ENCODE measurements at places on chromosomes 12 and 14. TPM values are rescaled to one million over a fixed set of nuclear protein-coding genes. Genes with fewer than 3 reads are reported as not detected.

DNA sequence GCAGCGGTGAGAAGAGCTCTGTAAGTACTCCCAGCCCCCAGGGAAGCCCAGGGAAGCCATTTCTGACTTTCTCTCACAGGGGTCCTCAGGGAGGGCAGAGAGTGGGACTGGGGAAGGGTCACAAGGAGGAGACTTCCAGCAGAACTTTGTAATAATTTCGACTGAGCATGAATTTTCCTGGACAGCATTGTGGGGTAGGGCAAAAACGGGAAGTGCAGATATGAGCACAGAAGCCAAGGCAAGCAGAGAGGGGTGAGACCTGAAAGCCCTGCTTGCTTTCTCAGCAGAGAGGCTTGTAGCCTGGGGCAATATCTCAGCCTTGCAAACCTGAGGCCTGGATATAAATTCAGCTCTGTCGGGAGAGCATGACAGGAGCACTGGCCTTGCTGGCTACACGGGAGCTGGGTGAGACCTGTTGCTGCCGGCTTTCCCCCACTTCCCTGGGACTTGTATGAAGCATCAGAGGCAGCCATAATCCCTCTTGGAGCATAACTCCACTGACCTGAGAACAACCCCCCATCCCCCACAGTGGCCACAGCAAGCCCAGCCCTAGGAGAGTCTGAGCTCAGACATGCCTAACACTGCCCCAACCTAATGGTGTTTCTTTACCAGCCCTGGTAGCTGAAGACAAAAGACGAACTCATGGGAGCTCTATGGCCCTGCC is 9.8 kb upstream of the IQSEC3 start:
- DNase-seq = no peak

DNA sequence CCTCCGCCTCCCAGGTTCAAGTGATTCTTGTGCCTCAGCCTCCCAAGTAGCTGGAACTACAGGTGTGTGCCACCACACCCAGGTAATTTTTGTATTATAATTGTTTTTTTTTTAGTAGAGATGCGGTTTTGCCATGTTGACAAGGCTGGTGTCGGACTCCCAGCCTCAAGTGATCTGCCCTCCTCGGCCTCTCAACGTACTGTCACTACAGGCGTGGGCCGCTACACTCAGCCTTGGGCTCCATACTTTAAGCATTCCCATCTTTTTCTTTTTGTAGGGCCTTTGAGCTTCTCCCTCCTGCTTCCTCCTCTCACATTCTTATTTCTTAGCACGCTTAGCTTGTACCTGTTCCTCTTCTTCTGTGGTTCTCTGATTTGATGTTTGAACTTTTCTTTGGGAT is 62.8 kb downstream of the SERPINA3 start:
- DNase-seq = no peak

- DNase-seq = peak; percentile 68
Measured at GRCh38 chr12:108839890-108840230, 17.5 kb downstream of the SSH1 start.

- no peak for DNase-seq
Measured at GRCh38 chr14:90555126-90556011, 158.5 kb downstream of the CALM1 start.

GRCh38 chr12:123572391-123572790 is 12.0 kb upstream of the TMED2 start:
- DNase-seq = no peak

GRCh38 chr12:42660117-42660516 is 70.6 kb upstream of the PRICKLE1 start:
- no peak for DNase-seq

- DNase-seq = no peak
Measured at GRCh38 chr12:20443255-20443654, 74.9 kb downstream of the PDE3A start.

DNA sequence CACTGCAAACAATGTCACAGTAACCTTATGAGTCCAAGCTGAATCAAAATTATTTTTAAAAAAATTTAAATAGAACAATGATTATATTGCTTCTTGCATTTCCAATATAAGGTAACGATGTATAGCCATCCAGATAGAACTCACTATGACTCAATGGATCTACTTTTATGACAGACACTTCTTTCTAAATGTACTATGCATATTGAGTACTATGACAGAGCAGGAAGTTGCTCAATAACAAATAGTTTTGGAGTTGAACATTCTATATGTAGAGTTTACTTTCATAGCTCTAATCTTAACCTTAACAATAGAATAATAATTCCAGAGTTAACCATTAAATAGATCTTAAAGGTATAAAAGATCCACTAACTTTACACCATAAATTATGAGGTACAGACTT is 46.7 kb upstream of the ALG10B start:
- DNase-seq = no peak

DNA sequence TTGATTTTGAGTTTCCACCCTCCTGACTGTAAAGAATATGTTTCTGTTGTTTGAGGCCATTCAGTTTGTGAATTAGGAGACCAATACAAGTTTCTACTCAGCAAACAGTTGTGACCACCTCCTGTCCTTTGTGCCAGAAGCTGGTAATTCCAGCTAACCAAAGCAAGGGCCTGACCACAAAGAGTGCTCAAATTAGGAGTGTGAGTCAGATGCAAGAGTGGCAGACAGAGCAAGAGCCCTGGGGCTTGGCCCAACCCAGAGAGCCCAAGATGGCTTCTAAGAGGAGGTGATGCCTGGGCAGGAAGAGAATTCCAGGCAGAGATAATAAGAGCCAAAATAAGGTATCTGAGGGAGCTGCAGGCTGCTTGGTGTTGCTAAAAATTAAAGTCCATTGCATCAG is 77.7 kb upstream of the C14orf132 start:
- no peak for DNase-seq

DNA sequence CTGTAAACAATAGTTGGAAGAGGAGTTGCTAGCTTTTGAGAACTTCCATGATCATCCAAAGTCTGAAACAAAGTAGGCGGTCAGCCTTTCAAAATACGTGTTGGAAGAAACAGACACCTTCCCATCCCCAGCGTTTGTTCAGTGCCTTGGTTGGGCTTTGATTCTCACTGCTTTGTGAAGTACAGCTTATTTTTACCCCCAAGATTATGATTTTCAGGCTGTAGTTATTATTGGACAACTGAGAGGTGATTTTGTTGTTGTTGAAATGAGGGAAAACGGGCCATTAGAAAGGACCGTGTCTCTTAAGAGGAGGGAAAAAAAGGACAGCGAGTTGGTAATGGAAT is 921 bp upstream of the CEP83 start:
- DNase-seq = no peak

DNA sequence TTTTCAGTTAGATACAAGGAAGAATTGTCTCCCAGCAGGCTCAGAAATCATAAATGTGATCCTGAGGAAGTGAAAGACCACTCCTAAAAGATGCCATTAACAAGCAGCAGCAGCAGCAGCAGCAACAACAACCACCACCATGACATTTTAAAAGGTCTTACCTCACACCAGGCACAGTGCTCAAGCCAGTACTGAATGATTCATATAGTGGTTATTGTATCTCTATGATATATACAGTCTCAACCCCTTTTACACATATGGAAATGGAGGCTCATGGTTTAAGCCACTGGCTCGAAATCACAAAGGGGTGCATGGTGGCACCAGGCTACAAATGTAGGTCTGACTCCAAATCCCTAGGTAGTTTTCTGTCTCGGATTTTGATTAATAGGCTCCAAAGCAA is 126.9 kb downstream of the KTN1 start:
- DNase-seq = no peak

- peak; percentile 80 for DNase-seq
Measured at GRCh38 chr12:57242691-57243454, 8.1 kb downstream of the STAC3 start.

- DNase-seq = peak; percentile 66
Measured at GRCh38 chr12:49055978-49056754, 4.4 kb downstream of the KMT2D start.

DNA sequence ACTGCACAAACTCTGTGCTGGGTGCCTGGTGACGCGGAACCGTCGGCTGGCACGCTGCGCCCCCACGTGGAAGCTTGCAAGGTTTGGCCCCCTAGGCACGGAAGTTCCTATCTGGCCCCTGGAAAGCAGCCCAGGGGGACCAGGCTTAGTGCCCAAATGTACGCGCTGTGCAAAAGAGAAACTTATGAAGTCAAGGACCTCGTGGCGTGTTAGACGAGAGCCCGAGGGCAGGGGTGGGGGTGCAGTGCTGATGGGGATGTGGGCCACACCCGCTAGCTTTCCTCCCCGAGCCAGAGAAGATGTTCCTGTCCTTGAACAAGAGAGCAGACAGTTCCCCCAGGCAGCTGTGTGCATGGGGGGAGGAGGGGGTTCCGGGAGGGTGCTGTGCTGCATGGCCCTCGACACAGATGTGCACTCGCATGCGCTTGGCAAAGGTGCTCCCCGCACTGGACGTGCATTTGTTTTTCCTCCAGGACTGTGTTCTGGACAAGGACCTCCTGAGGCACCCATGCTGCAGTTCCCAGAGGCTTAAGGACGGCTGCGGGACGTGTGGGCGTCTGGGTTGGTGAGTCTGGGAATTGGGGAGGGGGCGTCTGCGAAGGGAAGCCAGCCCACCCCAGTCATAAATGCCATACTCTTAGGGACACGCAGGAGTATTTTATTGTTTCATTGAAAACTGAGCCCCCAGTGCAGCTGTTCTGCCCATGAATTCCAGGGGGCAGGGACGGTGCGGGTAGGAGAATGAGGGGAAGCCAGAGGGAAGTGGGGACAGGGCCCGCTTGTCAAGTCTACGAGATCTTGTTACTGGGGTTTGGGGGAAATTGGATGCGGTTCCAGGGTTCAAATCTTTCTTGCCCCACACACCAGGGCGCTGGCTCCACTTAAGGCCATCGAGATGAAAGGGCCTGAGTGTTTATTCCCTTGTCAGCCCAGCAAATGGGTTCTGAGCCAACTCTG is 80.0 kb downstream of the NTF3 start:
- no peak for DNase-seq

- peak; percentile 73 for DNase-seq
Measured at GRCh38 chr12:24562771-24563431, 386.0 kb downstream of the BCAT1 start.

GRCh38 chr12:130775953-130776856 is 60.1 kb upstream of the RIMBP2 start:
- DNase-seq = no peak

DNA sequence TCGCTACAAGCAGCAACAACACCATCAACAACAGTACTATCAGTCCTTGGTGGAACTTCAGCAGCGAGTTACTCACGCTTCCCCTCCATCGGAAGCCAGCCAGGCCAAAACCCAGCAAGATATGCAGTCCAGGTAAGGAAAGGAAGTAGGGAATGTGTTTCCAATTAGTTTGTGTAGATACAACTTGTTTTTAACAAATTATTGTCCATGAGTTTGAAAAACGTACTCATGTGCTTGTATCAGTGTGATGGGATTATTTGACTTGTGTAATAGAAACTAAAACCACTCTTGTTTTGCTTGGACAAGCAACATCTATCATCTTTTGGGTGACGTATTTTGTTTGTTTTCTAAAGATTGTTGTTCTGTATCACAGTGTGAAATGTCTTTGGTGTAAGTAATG is 137.9 kb downstream of the NAV3 start:
- DNase-seq = no peak

Gene PLBD1
- 49.3 TPM for total RNA-seq

Gene TIGAR
- 20.0 TPM for total RNA-seq

Gene INSM2
- total RNA-seq = not detected

Gene SDS
- total RNA-seq = 2.4 TPM

Gene RFX4
- not detected for total RNA-seq

Gene PLEKHD1
- total RNA-seq = 0.41 TPM

Gene TAS2R31
- total RNA-seq = 3.0 TPM

Gene RILPL1
- total RNA-seq = 17.9 TPM

Gene CFAP73
- total RNA-seq = not detected

Measured in upper lobe of right lung (tissue), 1 donor.